ENCODE measurements at places on chromosomes 12 and 14.

DNA sequence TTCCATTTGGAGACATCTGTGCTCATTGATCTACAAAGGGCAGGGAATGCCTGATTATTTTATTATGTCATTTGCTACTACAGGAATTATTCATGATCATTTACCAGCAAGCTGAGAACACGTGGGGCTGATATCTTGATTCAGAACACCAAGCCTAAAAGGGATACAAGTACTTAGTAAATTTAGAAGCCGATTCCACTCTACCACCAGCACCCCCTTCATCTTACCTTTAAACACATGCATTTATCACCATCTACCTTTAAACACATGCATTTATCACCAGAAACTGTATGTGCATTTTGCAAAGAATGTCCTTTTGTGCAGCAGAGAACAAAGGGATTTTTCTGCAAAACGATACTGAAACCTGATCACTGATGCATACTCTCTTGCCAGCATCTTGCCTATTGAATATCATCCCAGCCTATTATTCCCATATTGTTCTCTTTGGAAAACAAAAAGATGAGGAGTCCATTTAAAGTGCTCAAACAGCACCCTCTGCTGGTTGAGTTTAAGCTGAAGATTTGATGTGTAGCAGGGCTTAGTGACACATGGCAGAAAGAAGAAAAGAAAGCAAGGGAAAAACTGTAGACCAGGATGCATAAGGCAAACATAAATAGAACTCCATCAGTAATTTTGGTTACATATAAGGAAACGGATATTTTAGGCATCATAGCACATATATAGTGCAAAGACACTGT, 132.6 kb upstream of the PLEKHG7 start:
- DNase-seq: peak; percentile 86

- DNase-seq: peak; percentile 61
These were observed 92.0 kb downstream of the SCARB1 start for GRCh38 chr12:124771462-124772288.

GRCh38 chr12:11836282-11837151, 187.0 kb downstream of the ETV6 start:
- no peak for DNase-seq

DNA sequence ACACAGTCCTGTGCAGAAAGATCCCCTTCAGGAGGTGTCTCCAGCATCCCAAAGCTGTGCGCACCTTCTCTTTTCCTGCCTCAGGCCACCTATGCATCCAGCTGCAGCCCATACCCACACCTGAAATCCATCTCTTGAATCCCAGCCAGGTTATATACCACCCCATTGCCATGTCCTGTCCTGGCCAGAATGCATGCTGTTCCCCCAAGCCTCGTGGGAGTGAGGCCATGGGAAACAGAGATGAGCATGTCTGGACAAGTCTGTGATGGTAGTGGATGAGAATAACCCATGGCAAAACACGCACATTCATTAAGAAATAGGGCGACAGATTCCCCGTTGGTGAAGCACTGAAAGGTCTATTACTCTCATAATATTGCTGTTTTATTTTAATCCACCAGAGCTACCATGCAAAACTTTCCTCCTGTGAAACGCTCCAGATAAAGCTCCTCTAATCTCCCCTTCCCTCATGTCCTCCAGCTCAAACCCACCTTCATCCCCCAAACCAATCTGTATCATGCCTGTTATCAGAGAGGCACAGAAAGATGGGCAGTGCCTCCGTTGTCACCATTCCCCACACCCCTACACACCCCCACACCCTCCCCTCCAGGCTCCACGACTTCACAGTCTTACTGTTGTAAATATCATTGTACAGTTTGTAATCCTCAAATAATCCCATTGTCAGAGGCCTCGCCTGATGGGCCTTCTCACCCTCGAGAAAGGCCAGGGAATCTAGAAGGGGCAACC, 97.5 kb upstream of the FKBP4 start:
- DNase-seq: peak; percentile 13

- DNase-seq: no peak
These were observed 3.3 kb upstream of the FAM222A start for GRCh38 chr12:109710205-109710746.

- DNase-seq: no peak
These were observed 154.3 kb upstream of the CCND2 start for GRCh38 chr12:4119157-4119761.

GRCh38 chr12:54058128-54058768, 4.6 kb downstream of the HOXC4 start:
- DNase-seq: no peak

DNA sequence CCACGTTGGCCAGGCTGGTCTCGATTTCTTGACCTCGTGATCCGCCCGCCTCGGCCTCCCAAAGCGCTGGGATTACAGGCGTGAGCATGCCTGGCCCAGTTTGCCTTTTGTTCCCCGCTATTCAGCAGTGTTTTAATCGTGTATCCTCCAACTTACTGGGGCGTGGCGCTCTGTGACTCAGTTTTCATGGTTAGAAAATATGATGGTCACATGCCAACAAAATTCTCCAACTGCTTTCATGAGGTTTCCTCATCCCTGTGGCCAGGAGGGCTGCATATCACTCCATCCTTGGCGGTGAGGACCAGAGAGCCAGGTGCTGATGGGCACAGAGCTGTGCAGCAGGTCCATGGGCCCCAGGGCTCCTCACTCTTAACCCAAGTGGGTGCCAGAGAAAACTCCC, 33.0 kb upstream of the PRMT8 start:
- peak; percentile 96 for DNase-seq

DNA sequence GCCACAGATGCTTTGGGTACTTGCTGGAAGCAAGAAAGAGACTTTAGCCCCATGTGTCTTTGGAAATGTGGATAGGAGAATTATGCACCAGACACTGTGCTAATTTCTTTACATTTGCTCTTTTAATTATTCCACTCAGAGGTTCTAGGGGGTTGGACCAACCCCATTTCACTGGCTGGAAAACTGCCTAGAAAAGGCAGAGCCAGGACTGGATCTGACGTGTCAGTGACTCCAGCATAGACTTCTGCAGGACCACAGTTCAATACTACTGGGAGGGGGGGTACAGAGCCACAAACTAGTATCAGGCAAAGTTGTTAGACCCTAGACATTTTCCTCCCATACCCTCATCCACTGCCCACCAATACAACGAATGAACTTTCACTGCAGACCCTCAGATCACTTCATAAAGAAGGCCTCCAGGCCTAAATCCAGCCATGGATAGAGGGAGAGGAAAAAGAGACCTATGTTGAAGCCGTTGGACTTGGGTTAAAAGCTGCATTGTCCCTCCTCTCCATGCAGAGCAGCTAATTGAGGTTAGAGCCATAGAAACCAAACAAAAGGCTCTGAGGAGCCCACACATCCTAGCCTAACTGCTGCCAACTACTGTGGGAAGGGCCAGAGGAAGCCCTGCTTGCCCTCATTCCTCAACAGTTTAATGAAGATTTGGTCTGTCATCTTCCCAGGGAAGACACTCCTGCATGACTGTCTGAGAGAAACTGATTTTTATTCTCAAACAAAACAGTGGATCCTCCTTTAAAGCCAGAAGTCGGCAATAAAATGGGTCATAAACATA, 68.7 kb downstream of the STON2 start:
- DNase-seq: peak; percentile 55

DNA sequence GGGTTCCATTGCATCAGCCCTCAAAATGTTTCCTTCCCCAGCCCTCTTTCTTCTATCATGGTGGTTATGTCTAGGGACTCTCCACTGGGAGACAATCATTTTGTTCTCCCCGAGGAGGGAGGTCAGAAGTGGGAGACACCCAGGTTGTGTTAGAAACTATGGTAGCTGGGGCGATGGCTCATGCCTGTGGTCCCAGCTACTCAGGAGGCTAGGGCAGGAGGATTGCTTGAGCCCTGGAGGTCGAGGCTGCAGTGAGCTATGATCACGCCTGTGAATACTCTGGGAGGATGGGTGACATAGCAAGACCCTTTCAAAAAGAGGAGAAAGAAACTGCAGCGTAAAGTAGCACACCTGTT, 13.0 kb upstream of the LRRC23 start:
- no peak for DNase-seq

- DNase-seq: no peak
These were observed 1.1 kb upstream of the VCPKMT start for GRCh38 chr14:50117456-50117855.

DNA sequence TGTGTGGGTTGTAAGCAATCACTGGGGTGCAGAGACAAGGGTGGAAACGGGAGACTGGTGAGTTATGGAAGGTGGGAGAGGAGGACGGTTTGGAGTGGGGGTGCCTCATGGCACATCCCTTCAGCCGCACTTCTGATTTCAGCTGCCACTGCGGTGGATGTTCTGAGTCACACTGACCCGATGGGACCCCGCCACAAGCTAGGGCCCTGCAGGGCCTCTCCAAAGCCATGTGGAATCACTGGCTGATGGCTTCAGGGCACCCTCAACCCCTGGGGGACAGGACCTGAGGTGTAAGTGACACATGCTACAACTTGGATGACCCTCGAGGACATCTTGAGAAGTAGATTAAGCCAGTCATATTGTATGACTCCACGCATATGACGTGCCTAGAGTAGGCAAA, 53.7 kb downstream of the GPR68 start:
- no peak for DNase-seq

DNA sequence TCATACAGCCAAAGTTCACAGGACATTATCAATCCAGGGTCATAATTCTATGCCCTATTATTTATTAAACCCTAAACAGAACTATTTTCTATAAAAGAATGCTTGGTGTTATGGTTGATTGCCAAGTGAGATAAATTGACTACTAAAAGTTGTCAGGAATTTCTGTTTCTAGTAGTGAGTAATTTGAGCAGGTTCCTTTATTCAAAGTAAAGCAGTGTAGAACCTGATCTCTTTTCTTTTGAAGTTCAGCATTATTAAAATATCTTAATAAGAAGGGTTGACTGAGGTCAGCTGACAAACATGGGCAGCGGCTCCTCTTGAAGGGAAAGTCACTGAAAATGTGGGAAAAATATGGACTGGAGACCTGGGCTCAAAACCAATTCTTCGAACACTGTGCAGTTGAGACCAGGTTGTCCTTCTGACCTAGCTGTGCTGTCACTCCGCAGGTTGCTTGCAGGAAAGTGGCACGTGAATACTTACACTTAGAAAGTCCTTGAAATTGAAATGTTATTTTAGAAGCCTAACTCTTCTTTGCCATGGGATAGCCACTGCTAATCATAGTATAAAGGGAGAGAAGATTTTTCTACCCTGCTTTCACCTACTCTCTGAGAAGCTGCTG, 141.0 kb downstream of the RASSF9 start:
- no peak for DNase-seq

DNA sequence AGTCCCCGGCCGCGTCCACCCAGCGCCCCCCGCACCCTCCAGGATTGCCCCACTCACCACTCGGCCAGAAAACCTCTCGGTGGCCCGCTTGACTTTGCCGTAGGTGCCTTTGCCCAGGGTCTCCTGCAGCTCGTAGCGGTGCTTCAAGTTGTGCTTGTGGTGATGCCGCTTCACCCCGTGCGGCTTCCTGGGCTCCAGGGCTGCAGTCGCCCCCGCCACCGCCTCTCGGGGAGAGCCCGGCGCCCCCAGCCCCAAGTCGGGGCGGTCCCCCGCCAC, 459 bp downstream of the NUAK1 start:
- DNase-seq: no peak

DNA sequence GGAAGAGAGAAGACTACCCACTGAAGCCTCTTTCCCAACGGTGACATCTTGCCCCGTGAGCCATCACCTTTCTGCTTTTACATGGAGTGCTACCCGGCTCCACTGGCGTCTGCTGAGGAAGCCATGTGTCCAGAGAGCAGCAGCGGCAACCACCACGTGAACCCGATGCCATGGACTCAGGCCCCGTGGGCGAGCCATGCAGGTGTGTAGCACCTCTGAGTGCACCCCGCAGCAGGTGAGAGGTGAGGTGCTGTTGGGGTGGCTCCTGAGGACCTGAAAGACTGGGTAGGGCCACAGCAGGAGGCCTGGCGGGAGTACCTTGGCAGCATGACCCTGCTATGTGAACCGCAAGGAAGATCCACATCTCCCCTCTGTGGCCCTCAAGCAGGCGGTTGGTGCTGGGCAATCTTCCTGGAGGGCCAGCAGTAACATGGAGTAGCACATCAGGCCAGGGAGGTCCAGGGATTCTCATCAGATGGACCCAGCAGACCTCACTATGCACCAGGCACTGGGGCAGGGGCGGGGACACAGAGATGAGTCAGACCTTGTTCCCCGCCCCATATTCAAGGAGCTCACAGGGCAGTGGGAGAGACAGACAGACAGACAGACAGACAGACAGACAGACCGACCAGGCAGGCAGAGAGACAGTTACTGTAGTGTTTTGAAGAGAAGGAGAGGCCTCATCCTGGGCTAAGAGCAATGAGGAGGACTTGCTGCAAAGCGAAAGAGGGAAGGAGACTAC, 129.6 kb downstream of the PAPOLA start:
- DNase-seq: no peak

- DNase-seq: no peak
These were observed 33.5 kb downstream of the SLC6A12 start for GRCh38 chr12:180445-180844.

GRCh38 chr12:33581613-33582122, 142.0 kb upstream of the SYT10 start:
- no peak for DNase-seq

- no peak for DNase-seq
These were observed 60.8 kb downstream of the SLC24A4 start for GRCh38 chr14:92383805-92384204.

GRCh38 chr12:56449622-56449984, 377 bp upstream of the TIMELESS start:
- no peak for DNase-seq

GRCh38 chr12:40854604-40855003, 162.4 kb downstream of the CNTN1 start:
- DNase-seq: no peak

- DNase-seq: no peak
These were observed 24.0 kb downstream of the TCTN1 start for GRCh38 chr12:110637869-110638441.

- peak; percentile 35 for DNase-seq
These were observed 333.7 kb downstream of the PCNX1 start for GRCh38 chr14:71240866-71241520.

GRCh38 chr12:114614040-114614439, 69.9 kb downstream of the TBX3 start:
- no peak for DNase-seq

GRCh38 chr14:105093431-105094192, 28.4 kb upstream of the GPR132 start:
- peak; percentile 79 for DNase-seq

GRCh38 chr12:117261247-117261646, 71.0 kb upstream of the FBXO21 start:
- DNase-seq: peak; percentile 34

- peak; percentile 29 for DNase-seq
These were observed 52.0 kb downstream of the KCNMB4 start for GRCh38 chr12:70418101-70418500.

DNA sequence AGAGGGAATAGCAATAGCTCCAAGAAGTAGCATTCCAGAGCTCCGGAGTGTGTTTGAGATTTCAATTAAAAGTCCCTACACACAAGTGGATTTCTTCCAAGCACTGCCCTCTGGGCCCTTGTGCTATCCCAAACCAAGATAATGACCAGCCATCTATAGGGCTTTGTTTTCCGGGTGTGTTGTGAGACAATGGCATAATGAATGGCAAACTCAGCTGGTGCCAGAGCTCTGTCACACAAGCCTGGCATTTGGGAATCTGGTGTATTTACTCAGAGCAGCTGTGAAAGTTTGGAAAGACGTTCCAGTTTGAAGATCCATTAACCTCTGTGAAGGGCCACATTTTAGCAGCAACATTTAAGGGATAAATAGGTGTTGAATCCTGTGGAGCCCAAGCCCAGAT, 61.2 kb upstream of the TMTC2 start:
- DNase-seq: no peak

GRCh38 chr12:68270358-68270757, 17.0 kb upstream of the IL22 start:
- no peak for DNase-seq
